ENCODE measurements at places on chromosomes 13 and 19.

GRCh38 chr19:8721334-8721733, at the start of gene OR2Z1:
Gene OR2Z1, plus strand, starts transcription at chr19:8721634. Its CDS starts 9,395 bp downstream, at chr19:8731029.
- DNase-seq = no peak

- no peak for DNase-seq
These were observed 27.0 kb downstream of the ZNF20 start for GRCh38 chr19:12113121-12113520.

DNA sequence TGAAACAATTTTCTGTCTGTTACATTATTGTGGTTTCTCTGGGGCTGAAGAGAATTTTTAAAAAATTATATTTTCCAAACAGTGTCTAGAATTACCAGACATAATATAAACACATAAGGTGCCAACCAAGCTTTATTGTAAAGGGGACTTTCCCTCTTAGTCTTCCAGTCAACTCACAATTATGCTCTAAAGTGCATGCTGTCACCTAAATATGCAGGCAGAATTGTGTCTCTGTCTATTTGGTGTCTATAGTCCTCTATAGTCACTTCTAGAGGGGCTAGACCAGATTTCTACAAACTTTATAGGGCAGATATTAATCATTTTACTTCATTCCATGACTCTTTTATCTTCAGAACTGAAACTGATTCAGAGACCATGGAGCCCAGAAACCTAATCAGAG, 12.8 kb downstream of the ZNF254 start:
- no peak for DNase-seq

DNA sequence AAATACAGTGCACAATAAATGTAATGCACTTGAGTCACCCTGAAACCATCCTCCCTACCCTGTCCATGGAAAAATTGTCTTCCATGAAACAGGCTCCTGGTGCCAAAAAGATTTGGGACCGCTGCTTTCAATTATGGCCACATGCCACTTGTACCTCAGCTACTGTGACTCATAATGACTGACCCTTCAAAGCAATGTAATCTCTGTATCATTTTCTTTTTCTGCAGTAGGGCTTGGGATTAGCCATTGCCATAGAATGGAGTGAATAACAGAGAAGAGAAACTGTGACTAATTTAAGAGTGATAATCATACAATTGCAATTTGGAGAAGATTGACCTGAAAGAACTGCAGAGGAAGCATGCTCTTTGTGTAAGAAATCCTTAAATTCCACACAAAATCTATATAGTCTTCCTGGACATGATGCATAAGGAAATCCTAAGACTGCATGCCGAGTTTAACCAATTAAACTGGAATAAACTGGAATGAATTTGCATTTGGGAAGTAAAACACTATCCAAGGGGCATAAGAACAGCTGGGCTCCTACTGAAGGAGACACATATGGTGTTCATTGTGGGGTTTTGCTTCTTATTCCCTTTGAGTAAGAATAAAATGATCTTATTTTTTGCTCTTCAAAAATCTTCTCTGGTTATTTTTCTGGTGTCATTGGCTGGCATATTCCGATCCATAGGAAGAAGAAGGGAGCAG, 59.5 kb upstream of the SLC7A1 start:
- no peak for DNase-seq

DNA sequence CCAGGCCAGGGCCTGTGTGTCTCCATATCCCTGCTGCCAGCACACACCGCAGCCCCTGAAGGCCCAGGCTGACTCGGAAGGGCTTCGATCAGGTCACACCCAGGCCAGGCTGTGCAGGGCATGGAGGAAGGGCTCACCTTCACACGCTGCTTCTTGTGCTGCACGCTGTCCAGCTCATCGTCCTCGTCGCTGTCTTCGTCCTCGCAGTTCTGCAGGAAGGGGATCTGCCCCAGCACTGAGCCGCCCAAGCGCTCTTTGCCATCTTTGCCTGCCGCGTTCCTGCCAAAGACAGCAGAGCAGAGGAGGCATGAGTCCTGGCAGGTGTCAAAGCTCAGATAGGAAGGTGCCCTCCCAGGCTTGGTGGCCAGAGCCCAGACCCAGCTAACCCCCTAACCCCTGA, 13.7 kb upstream of the PRKD2 start:
- no peak for DNase-seq

DNA sequence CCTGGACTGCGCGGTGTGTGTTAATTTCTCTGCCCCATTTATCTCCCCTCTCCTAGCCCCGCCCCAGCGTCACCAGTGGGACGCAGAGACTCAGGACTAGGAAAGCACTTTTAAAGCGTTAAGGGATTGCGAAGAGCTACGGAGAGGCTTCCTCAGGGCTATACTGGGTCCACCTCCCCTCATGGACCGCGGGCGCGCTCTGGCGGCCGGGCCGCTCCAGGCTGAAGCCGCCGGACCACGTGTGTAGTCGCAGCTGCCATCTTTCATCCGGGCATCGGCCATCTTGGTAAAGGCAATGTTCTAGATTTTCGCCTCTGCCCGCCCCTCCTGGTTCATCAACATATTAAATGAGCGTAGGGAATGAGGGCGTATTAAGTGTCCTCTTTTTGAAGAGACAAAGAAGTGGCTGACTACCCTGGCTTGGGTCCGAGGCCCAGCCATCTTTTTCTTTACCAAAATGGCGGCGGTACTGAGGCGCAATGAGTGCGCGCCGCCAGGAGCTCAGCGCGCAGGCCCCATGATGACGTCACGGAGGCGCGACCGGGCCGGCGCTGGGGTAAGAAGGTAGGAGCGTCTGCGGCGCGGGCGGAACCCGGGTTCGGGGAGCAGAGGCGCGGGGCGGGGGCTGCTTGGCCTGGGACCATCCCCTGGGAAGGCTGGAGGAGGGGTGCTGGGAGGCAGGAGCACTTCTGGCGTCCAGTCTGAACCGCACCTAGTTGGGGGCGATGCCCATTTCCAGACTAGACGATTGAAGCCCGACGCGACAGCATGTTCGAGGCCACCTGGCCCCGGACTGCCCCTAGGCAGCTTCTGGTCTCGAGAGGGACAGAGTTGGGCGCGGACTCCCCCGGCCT, at the start of gene CCDC124:
TSS of gene CCDC124 (plus strand) at position 531 of the 854 bp plus-strand sequence. CDS start 3,406 bp downstream, outside the sequence.
- peak; percentile 94 for DNase-seq

DNA sequence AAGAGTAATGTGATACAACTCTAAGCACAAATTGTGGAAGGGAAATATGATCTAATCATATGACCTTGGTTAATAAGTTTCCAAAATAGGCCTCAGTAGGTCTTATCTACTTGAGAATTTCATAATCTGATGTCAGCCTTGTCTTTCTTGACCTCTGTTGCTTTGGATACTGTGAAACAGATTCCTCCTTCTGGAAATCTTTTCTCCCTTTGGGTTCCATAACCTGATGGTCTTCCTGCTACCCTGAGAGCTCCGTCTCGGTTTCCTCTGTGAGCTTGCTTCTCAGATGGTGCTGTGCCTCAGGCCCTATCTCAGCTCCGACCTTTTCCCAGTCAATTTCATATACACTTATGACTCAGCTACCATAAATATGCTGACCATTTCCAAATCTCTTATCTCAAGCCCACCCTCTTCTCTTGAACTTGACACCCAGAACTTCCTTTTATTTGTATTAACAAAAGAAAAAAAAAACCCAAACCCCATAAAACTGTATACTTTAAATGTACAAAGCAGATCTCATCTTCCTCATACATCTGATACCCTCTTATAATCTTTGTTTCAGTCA, 6.4 kb upstream of the SLC46A3 start:
- DNase-seq = no peak

- peak; percentile 64 for DNase-seq
These were observed 3.7 kb upstream of the TYROBP start for GRCh38 chr19:35911790-35912189.

- DNase-seq = no peak
These were observed 26.9 kb upstream of the CPB2 start for GRCh38 chr13:46131705-46132104.

DNA sequence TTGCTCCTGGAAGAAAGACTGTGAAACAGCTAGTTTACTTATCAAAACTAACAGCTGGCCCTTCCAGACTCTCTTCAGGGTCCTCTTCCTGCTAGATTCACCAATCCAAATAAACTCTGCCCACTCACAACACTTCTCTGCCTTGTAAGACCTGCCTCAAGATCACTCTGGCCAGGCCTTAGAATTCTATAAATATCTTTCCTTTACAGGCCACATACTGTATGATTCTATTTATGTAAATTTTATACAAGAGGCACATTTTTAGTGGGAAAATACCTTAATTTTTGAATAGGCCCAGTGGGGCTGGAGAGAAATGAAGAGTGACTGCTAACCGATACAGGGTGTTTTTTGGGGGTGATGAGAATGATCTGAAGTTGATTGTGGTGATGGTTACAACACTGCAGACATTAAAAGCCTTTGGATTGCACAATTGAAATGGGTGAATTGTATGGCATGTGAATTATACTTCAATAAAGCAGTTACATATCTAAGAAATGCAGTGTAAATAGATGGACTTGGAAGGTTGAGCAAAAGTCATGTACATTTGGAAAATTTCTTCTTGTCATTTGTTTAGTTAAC, 141.8 kb downstream of the GPC5 start:
- no peak for DNase-seq

DNA sequence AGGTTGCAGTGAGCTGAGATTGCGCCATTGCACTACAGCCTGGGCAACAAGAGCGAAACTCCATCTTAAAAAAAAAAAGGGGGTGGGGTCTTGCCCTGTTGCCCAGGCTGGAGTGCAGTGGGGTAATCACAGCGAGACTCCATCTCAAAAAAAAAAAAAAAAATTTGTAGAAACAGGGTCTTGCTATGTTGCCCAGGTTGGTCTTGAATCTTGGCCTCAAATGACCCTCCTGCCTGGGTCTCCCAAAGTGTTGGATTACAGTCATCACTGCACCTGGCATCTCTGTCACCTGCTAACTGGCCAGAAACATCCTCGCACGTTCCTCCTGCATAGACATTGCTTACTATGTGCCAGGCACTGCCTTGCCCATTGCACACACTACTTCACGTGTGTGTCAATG, 14.1 kb downstream of the RCN3 start:
- no peak for DNase-seq

- peak; percentile 5 for DNase-seq
These were observed 35.1 kb downstream of the RNF6 start for GRCh38 chr13:26186995-26187394.

GRCh38 chr19:41205995-41206394, 13.0 kb downstream of the CYP2S1 start:
- DNase-seq = no peak

GRCh38 chr13:44300895-44301638, 72.6 kb upstream of the SERP2 start:
- peak; percentile 32 for DNase-seq

DNA sequence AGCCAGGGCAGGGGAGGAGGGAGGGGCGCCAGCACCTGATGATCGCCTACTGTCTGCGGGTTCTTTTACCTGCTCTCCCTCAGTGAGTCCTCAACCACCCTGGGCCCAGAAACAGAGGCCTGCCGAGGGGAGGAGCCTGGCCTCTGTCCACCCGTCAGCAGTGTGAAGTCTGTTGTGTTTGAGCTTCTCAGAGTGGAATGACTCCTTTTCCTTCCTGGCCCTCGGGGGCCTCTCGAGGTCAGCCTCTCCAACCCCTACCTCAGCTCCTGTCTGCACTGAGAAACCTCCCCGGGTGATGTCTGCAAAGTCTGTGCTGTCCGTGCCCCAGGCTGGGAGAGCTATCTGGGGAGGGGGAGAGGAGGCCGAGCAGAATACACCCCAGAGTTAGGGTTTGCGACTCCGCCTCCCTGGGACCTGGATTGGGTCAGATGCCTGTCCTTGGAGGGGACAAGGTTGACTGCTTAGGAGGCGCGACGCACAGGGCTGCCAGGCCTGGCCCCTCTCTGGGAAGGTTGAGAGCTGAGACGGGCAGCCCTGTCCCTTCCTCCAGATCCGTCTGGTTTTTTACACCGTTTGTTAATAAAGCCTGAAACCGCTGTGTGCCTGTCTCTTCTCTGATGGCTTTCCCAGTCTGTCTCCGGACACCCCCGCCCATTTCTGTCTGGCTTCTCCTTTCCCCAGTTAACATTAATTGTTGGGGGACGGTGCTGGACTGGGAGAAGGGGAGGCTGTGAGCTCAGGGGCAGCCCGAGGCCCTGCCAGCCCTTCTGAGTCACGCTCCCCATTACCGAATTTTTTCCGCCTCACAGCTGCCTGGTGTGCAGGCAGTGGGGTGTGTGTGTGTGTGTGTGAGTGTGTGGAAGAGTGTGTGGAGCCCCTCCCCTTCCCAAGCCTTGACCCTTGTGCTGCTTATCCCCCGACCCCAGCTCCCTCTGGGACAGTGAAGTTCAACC, 989 bp upstream of the SSC5D start:
- no peak for DNase-seq

GRCh38 chr19:1645299-1645698, 7.1 kb downstream of the TCF3 start:
- no peak for DNase-seq

DNA sequence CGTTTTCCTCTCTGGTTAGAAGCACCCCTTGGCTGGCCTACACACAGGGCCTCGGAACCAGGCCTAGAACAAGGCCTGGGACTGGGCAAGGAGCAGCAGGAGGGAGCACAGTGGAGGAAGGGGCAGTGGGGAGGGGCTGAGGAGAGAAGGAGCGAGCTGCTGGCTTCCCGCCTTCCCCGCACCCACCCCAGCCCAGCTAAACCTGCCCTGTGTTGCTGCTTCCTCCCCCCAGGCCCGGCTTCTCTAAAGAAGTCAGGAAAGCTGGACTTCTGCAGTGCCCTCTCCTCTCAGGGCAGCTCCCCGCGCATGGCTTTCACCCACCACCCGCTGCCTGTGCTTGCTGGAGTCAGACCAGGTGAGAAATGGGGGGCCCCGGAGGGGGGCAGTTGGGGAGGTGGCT, 24.3 kb downstream of the LYL1 start:
- DNase-seq = no peak

- no peak for DNase-seq
These were observed 10.1 kb upstream of the CD22 start for GRCh38 chr19:35318679-35319448.

GRCh38 chr19:17530586-17530985, 19.1 kb downstream of the PGLS start:
- no peak for DNase-seq

DNA sequence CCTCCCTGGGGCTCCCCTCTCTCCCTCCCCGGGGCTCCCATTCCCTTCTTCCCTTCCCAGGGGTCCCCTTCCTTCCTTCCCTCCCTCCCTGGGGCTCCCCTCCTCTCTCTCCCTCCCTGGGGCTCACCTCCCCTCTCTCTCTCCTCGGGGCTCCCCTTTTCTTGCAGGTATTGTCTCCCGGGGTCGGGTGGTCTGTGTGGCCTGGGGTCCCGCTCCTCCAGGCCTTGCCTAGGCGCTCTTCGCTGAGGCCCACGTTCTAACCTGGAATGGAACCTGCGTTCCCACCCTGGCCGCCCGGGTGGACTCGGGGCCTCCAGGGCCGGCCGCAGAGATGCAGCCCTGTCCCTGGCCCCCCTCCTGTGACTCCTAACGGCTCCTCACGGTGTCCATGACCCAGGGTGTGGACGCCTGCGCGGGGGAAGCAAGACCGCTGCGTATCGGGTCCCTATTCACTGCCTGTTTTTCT, 940 bp upstream of the DCUN1D2 start:
- DNase-seq = no peak

DNA sequence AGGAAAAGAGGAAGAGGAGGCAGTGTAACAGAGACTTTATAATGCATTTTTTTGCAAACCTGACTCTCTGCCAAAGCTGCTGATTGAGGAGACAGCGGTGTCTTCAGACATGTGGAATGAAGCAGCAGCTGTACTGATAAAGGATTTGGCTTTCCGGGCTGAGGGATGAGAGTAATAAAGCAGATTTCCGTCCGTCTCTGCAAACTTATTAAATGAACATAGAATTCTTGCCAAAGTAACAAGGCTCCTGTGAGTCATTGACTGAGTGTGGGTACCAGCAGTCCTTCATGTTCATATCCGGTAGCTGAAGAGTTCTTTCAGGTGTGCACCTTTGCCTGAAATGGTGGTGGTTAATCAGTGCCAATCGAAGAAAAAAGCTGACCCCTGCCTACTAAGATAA, 112.6 kb downstream of the LIG4 start:
- DNase-seq = no peak

GRCh38 chr13:48488995-48489394, 43.9 kb downstream of the RCBTB2 start:
- DNase-seq = no peak

Data from CD4-positive, alpha-beta T cell treated with Interleukin-4 for 1 hour (primary cell).